ENCODE measurements at places on chromosomes 1 and 21.

DNA sequence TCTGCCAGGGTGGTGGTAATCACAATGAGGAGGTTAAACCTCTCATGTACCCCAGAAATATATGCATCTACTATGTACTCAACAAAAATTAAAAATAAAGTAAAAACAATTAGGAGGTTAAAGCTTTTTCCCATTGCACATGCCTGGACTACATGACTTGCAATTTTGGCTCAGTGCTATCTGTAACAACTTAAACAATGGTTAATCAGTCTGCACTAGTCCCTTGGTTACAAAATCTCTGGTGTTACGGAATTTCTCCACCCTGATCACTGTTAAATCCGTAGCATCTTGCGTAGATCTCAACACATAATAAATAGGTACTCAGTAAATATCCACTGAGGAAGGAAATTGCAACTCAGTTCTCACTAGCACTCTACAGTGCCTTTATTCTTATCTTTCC lies 66.5 kb downstream of the SDCCAG8 start:
- DNase-seq: no peak

GRCh38 chr1:77958850-77959249 lies 20.0 kb downstream of the FUBP1 start:
- DNase-seq: no peak

DNA sequence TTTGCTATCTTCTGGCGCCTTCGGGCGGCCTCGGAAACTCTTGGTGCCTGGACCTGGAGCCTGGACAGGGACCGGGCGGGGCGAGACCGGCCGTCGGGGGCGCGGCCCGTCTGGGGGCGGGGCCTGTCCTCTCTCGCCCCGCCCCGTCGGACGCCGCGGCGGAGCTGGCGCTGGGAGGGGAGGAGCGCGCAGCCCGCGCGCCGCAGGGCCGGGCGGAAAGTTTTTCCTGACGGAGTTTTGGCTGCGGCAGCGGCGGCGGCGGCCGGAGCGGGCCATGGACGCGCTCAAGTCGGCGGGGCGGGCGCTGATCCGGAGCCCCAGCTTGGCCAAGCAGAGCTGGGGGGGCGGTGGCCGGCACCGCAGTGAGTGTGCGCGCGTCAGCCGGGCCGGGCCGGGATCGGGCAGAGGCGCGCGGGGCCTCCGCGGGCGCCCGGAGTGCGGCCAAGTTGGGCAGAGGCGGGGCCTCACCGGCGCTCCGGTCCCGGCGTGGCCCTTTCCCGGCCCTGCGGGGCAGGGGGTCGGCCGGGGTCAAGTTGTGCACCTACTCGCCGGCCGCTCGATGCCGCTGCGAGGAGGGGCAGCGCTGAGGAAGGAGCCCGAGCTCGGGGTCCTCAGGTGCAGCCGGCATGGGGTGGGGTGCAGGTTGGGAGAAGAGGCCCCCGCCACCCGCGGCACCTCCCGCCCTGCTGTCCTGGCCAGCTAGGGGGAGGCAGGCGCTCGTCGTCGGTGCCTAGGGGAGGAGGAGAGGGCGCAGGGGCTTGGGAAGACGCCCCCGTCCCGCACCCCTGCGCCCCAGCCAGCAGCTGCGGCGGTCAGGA lies at the start of gene LDLRAP1:
Gene LDLRAP1, plus strand, starts transcription at position 182 of the 818 bp plus-strand sequence. Its CDS starts 93 bp downstream, at position 275.
- peak; percentile 32 for DNase-seq

DNA sequence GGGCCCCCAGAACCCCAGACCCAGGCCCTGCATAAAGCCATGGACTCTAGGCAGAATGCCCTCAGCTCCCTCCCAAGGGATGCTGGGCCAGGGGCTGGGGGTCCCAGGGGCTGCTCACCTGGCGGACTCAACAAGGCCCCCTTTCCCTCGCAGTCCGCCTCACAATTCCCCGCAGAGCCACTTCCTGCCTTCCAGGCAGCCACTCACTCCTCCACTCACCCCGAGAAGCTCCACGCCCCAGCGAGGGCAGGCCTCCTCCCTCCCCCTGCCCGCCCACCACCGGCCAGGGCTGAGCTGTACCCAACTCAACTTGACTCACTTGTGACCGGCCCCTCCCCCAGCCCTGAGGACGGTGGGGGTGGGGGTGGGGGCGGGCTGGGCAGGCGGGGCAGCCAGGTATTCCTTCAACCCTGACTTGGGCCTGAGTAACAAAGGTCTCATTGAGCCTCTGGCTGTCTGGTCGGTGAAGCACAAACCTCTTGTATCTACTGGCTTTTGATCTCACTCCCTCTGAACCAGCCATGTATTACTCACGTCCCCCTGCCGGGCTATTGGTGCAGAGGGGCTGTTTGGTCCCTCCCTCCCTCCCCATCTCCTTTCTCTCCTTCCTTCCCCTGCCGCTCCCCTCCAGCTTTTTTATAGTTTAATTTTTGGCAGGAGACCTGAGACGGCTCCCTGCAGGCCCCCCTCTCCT lies 5.9 kb downstream of the BLACAT1 start:
- DNase-seq: no peak

- no peak for DNase-seq
Observed at GRCh38 chr1:64476251-64476952, 6.5 kb downstream of the CACHD1 start.

- DNase-seq: no peak
Observed at GRCh38 chr21:28793043-28793442, 199.6 kb downstream of the LTN1 start.

- no peak for DNase-seq
Observed at GRCh38 chr1:228735871-228736586, 750 bp downstream of the RHOU start.

DNA sequence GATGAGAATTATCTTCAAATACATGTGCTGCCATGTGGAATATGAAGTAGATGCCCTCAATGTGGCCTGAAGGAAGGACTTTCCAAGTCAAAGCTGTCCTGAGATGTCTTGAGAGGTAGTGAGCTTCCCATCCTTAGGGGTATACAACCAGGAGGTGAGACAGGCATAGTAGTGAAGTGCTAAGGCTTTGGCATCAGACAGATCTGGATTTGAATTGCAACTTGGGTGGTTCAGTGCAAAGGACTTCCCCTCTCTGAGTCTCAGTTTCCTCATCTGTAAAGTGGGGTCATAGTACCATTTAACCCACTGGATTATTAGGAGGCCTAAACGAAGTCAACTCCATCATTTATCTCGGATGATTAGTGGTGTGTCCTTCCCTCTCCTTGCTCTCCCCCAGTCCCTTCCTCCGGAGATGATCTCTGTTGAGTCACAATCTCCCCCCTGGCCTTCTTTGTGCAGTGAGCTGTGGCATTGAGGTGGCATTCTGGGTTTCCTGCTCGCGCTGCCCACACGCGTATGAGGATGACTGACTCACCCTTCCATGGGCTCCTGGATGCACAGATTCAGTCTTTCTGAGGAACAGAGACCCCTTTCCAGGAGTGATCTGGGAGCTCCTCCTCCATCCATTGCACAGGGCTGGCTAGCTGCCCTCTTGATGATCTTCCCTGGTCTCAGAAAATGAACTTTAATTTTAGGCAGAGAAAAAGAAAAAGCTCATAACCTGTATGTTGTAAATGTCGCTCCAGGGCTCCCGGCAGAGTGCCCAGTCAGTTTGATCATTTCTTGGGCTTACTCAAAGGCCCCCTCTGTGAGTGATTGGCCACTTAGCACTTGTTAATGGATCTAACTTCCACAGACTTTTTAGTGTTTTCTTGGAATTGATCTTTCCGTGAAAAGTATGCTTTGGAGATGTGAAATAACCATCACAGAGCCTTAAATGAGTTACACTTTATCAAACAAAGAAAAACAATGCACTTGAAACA lies 354.6 kb downstream of the PTPRU start:
- DNase-seq: no peak

- no peak for DNase-seq
Observed at GRCh38 chr1:153553830-153554541, 4.9 kb upstream of the S100A3 start.

DNA sequence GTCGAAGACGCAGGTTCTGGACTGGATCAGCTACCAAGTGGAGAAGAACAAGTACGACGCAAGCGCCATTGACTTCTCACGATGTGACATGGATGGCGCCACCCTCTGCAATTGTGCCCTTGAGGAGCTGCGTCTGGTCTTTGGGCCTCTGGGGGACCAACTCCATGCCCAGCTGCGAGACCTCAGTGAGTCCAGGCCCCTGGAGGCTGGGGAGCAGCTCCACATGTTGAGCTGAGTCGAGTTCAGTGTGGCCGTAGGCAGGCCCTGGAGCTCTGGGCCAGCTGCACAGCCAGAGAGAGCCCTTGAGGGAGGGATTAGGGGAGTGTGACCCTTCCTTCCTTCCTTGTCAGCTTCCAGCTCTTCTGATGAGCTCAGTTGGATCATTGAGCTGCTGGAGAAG lies 1.6 kb downstream of the ELF3 start:
- no peak for DNase-seq

DNA sequence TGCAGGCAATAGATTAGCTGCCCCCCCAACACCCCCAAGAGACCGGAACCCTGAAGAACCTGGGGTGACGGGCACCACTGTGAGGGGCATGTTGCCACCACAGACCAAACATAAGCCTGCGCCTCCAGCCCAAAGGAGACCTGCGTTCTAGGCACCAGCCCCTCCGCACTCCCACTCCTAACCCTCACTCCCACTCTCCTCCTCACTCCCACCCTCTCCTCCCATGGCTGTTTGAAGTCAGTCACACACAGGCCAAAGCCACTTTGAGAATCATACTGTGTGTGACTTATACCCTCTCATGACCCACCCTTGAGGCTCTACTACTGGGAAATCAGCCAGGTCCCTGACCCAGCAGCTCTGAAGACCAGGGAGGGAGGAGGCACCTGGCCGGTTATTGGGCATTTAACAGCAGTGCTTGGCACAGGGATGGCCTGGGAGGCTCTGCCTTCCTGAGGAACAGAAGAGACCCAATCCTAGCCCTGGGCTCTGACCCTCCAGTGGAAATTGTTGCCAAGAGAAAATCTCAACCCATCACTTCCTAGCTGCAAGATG lies 43.5 kb downstream of the FBXO2 start:
- DNase-seq: no peak

DNA sequence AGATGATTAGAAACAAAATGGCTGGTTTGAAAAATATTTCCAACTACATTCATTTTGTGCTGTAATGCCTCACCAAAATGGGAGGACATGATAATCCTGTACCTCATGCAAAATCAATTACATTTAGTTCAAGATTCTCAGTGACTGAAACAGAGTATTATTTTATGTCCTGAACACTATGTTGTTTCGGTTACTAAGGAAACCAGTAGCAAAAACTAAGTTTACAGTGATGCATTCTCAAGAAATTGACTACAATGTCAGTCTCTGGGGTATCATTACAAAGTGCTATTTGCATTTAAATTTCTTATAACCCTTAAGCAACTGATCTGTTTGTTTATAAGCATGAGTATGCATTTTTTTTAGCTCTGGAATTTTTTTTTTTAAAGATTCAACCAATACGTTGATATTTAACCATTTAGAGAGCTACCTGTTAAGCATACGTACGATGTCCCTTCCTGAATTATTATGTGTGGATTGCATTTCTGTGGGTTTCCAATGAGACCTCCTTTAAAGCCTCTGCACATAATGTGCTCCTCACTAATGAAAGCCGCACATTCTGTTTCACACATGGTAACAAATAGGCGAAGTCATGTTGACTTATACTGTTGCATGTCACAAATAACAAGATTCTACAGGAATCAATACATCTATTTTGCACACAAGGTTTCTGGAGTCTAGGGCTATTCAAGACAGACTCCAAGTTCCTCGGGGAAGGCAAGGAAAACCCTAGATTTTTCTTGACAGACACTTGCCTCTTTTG lies 1035.7 kb downstream of the ADGRL2 start:
- no peak for DNase-seq

DNA sequence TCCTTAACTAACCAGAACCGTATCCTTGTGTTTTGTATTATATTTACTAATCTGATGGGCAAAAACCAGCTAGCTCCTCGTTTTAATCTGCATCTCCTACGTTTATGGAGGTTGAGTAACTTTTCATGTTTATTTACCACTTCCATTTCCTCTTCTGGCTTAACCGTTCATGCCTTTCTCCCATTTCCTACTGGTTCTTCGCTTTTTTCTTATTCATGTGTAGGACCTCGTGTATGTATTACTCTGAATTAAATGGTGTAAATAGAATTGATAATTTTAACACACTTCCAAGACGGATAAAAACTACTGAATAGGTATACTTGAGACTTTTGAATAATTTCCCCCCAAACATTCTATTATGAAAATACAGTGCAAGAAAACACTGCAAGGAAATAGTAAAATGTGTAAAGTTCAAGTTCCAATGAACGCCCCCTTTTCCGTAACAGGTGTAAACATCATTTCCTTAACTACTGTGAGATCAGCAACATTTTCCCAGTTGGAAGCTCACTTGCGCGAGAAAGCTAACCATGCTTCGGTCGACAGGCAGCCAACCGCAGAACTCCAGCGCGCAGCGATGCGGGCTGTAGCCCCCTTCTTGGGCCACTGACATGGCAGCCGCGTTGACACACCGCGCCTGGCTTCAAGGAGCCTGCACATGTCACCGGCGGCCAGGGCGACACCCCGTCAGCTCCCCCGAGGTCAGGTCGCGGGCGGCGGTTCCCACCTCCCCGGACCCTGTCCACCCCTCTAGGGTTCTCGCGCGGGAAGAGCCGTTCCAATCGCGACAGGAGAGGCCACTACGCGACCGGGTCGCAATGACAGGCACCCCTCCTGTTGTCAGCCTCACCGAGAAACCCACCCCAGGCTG lies 816 bp downstream of the EDEM3 start:
- DNase-seq: peak; percentile 21

- no peak for DNase-seq
Observed at GRCh38 chr1:11948822-11949458, 14.4 kb downstream of the PLOD1 start.

- DNase-seq: no peak
Observed at GRCh38 chr1:1678581-1679380, 13.8 kb downstream of the SLC35E2B start.

GRCh38 chr1:221240690-221241089 lies 361.4 kb downstream of the HLX start:
- DNase-seq: no peak

- DNase-seq: no peak
Observed at GRCh38 chr1:59393211-59394180, 96.6 kb downstream of the FGGY start.

- no peak for DNase-seq
Observed at GRCh38 chr1:232260861-232261260, 369.1 kb downstream of the SIPA1L2 start.

DNA sequence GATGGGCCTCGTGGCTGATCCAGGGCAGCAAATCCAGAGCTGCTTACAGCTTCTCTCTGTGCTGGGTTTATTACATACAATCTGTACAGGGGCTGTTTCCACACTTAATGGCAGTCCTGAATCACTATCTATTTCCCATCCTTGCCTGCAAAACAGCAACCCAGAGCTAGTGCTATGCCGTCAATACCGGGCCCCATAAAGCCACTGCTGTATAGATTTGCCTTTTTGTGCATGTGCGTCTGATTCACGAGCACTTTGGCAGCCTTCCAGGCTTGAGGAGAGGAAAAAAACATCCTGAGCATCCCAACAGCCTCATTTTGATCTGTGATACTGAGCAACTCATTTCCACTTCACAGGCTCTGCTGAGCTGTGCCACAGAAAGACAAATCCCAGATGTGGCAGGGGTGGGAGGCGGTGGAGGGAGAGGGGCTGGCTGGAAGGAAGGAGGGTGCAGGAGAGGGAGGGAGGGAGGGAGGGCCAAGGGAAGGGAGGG lies 65.2 kb upstream of the TARBP1 start:
- DNase-seq: peak; percentile 11
